ENCODE measurements at places on chromosomes 3 and 15. TPM values are rescaled to one million over a fixed set of nuclear protein-coding genes. Genes with fewer than 3 reads are reported as not detected.

CLCN2 gene
- 3.9 TPM for total RNA-seq

RPL32 gene
- 1,490 TPM for total RNA-seq

ZNF502 gene
- 0.08 TPM for total RNA-seq

RBPMS2 gene
- 0.11 TPM for total RNA-seq

USF3 gene
- total RNA-seq = 8.5 TPM

CFAP100 gene
- total RNA-seq = not detected

GNB4 gene
- total RNA-seq = 41.5 TPM

FSTL1 gene
- 1,970 TPM for total RNA-seq

NR1I2 gene
- total RNA-seq = not detected

Data from HFFc6 (cell line).